Breast epithelium (tissue), 4 donors: ENCODE measurements at places on chromosomes 2 and 18.

DNA sequence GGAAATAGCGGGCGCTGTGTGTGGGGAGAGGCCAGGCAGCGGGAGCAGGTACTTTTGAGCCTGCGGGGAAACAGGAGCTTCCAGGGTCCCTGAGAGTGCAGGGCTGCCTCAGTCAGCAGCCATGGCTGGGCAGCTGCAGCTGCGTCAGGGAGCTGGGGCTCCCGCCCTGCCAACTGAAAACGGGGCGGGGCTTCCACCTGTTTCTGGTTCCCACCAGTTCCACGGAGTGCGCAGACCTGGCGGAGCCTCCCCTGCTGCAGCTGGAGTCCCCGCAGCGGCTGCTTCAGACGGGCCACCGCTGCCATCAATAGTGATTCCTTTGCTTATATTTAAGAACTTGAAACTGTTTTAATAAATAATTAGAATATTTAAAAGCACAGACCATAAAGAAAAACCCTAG, 30.6 kb upstream of the RPRM start:
- no peak for DNase-seq

- DNase-seq, result no peak
Measured at GRCh38 chr2:165198181-165198580, 5.7 kb downstream of the SCN3A start.

DNA sequence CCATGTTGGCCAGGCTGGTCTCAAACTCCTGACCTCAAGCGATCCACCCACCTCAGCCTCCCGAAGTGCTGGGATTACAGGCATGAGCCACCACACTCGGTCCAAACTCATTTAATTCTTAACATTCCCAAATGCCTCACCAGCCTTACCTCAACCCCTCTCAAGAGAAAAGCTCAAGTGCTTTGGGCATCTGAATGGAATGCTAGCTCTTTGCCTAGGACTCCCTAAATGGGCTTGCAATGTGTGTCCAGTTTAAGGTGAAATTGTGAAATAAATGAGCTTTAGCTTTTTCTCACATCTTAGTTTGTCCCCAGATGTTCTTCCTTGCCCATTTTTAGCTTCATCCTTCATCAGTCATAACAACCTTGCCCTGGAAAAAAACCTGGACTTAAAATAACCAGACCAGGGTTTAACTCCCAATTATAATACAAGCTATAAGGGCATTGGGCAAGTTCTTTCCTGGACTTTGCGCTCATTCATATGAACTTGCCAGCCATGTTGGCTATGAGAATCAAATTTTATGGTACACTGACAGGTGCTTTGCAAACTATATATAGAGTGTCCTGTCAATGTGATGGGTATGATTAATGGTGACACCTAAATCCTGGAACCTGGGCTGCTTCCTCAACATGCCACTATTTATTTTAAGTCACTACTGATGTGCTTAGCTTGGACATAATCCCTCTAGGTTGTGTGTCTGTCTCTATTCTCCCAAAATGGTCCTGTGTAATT, 95.1 kb upstream of the SERPINE2 start:
- DNase-seq, result no peak

DNA sequence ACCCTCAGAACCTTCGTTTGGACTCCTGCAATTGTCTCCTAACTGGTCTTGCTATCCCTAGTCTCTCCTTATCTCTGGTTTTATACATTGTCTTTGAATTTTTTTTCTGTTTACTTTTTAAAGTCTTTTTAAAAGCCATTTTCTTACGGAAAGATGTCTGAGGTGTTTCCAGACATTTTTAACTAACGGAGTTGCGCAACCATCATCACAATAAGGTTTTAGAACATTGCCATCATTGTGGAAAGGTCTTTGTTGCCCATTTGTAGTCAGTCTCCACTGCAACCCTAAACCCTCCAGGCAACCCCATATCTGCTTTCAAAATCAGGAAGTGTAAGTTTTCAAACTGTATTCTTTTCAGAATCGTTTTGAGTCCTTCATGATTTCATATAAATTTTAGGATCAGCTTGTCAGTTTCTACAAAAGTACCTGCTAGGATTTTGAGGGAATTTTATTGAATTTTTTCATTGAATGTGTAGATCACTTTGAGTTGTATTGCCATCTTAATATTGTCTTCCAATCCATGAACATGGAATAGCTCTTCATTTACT, 46.3 kb downstream of the ANKRD12 start:
- DNase-seq, result no peak

DNA sequence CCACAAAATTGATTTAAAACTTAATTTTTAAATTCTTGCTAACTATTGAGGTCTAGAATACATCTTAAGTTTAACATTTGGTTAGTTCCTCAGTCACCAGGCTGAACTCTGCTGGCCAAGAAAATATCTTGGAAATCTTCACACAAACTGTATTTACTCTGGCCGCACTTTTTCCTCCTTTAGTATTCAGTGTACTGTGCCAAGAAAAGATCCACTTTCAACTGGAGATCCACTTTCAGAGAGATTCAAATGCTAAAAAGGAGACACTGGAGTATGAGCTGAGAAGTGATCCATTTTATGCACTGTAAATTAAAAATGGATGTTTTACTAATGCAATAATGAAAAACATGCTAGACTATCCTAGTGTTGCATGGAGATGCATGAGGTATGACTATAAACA, 98.1 kb downstream of the ANTXR1 start:
- no peak for DNase-seq

DNA sequence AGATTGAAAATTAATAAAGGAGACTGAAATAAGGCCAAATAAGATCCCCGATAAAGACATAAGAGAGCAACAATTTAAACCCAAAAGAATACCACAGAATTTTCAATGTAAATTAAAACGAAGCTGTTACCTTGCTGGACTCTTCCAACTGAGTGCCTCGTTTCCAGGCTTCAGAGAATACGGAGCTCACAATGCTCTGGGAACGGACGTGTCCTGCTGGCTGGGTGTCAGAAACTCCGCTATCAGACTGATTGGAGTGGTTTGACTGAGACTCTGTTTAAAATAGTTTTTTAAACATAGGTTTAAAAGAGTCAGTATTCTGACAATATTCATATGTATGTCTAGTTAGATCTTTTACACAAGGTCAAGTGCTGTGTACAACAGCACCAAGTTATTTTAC, 90.4 kb downstream of the RAPH1 start:
- no peak for DNase-seq

DNA sequence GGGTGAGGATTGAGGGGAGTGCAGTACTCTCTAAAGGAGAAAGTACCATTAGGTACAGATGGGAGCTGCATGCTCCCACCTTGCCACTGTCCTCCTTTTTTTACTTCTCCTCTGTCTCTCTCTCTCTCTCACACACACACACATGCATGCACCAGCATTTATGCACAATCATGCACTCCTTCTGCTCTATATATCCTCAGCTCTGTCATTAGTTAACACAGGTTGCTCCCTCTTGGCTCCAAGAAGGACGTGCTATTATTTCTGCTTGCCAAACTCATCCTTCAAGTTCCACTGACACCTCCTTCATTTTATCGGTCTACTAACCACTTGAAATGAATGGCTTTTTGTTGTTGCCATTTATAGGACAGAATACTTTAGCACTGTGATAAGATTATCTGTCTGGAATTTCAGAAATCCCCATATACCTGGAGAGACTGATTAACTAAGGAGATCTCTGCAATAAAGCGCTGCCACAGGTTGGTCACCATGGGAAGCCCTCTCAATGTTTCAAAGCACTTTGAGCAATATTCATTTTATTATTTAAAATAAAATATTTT, 178.5 kb upstream of the TRIB2 start:
- DNase-seq, result no peak

DNA sequence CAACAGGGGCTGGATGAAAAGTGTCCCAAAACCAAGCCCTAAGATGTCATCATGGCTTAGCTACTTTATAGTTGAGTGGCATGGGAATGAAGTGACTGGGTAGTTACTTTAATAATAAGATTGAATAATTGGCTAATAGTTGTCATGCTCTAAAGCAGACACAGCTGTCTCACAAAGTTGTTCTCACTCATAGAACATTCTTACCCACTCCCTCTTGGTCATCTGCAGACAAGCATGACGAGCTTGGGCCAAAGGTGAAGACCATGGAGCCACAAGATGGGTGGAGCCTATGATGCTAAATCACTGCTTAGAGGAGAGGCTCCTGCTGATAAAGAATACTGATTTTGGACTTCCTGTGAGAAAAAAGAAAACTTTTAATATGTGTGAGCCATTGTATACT, 62.4 kb upstream of the MMADHC start:
- no peak for DNase-seq

DNA sequence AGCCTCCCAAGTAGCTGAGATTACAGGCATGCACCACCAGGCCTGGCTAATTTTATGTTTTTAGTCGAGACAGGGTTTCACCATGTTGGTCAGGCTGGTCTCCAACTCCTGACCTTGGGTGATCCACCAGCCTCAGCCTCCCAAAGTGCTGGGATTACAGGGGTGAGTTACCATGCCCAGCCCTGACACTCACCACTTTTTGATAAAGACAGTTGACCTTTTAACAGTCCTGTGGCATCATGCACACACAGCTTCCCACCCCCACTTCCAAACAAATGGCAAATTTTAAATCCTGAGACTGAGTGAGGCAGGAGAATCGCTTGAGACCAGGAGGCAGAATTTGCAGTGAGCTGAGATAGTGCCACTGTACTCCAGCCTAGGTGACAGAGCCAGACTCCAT, 6.2 kb upstream of the DNAJB2 start:
- no peak for DNase-seq

DNA sequence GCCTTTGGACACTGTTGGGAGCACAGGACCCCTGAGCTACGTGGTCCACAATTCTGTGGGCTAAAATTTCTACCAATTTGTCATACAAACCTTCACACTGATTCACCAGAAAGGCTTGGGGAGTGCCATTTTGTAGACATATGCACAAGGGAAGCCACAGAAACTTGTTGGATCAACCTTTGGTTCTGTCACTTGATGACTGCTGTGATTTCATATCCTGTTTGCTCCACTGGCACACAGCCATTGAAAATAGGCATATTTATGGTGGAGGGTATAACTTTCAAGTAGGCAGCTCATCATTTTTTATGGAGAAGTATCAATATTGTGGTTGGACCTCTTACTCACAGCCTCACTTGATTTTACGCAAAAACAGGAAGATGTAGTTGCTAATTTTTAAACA, 10.5 kb downstream of the NAPG start:
- no peak for DNase-seq

- peak; percentile 35 for DNase-seq
Measured at GRCh38 chr2:176112375-176113302, 3.9 kb upstream of the HOXD10 start.

DNA sequence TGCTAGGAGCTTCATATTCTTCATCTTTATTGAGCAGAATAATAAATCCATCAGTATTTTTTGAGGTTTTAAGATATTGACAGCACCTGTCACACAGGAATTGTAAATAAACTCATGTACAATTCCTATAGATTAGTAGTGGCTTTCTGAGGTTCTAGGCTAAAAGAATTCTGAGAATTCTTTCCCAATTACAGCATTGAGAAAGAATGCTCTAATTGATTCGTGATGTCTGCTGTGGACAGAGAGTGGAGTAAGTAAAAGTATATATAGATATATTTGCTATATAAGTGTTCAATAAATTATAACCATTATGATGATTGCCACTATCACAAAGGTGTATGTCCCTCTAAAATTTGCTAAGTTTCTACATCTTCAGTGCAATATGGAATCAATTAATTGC, 186.5 kb upstream of the NRP2 start:
- DNase-seq, result no peak

DNA sequence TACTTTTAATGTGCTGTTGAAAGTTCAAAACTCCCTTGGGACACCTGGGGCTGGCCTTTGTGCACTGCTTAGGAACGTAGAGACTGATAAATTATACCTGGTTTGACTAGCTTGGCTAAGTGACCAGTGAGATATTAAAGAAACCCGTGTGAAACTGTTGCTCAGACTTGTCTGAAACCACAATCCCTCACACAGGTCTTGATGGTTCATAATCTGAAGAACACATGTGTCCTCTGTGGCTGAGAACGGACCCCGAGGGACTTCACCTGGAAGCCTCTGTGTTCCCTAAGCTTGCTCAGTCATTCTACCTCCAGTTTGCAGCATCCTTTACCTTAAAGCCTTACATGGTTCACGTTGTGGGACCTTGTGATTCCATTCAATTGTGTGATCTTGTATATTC, 218.8 kb downstream of the CBLN2 start:
- DNase-seq, result no peak
